NCI-H1105 (cell line): ENCODE measurements at places on chromosomes 4 and X.

GRCh38 chr4:112173593-112174558 lies 28.6 kb downstream of the FAM241A start:
- no peak for DNase-seq

GRCh38 chr4:135244696-135245095 lies 1043.1 kb upstream of the PABPC4L start:
- DNase-seq, result no peak

GRCh38 chr4:138910914-138911336 lies 104.7 kb upstream of the NOCT start:
- peak; percentile 67 for DNase-seq

DNA sequence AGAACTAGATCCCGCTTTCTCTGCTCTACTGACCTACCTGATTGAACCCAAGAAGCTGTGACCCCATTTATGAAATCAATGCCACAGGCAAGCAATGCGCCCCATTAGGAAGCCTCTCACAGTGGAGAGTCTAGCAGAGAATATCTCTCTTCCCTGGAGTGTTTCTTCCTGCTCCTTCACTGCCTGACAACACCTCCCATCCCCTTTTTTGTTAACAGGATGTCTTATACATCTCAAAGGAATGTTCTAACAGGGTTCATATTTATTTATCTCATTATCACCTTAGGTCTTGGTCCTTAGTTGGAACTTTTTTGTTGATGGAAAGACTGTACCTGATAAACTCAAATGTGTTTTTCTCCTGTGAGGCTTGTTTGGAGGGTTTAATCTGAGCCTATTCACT lies 35.5 kb downstream of the SLIT2 start:
- DNase-seq, result no peak

DNA sequence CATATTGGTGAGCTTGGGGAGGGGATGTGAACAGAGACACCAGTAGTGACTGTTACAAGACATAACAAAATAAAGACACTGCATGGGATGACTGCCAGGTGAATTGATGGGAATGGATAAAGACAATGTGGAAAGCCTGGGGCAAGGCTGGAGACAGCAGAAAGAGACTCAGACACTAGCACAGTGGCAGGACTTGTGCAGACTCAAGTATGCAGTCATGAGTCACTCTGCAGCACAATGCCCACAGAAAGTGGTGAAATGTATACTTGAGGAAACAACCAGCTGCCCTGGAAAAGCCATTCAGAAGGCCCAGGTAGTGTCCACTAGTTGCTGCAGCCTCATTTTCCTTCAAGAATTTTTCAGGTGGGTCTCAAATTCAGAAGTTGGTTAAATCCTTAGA lies 452.3 kb downstream of the MID1IP1 start:
- no peak for DNase-seq

DNA sequence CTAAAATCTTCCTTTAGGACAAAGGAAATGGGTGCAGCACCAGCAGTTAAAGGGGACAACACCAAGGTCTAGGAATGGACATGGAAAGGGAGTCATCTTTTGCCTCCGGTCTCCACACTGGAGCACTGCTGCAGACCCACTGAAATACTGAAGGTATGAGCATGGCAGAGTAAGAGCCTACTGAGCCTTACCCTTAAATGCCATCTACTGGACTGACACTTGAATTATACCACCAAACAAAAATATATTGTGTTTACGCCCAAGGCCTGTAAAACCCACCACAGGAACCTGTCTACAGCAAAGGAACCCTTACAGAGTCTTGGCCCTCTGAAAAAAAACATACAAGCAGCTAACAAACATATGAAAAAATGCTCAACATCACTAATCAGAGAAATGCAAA lies 443.4 kb downstream of the CCSER1 start:
- DNase-seq, result no peak

- DNase-seq, result no peak
These were observed 219.1 kb upstream of the BMP3 start for GRCh38 chr4:80811406-80811805.

DNA sequence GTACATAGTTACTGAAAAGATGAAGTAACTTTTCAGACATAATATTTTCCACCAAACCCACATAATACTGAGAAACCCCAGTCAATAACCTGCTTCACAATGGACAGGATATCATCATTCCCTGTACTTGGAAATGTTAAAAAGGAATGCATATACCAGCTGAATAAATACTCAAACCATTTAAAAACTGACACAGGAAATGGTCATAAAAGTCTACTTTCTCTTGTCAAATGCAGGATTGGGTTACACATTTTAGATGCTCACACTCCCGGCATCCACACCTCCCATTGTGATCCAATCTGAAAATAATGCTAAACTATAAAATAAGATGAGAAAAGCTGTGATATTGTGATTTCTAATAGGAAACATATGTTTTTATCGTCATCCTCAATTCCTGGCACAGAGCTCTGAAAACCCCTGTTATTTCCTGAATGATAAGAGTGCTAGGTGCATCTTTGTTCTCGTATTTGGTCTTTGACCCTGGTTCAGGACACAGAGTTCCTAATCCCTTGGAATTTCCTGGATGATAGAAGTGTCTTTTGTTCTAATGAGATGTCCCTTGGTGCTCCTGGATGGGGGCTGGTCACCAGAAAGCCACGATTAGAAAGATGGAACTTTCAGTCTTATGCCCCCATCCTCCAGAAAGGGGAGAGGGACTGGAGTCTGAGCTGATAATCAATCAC lies 821.3 kb downstream of the TRIML1 start:
- DNase-seq, result no peak

GRCh38 chr4:174244441-174244840 lies 39.0 kb downstream of the FBXO8 start:
- no peak for DNase-seq

DNA sequence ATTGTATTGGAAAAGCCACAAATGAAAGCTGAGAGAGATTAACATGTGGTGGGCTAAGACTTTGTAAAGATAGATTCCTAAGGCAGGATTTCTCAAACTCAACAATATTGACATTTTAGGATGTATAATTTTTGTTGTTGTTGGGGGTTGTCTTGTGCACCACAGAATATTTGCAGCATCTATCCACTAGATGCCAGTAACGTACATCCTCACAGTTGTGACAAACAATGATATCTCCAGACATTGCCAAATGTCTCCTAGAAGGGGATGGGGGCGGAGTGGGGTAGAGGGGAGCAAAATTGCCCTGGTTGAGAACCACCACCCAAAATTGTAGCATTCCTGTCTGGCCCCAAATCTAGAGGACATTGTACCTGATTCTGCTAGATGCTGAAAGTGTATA lies 14.7 kb upstream of the CBR4 start:
- DNase-seq, result no peak

GRCh38 chrX:65406532-65406931 lies 128.1 kb downstream of the LAS1L start:
- DNase-seq, result no peak

DNA sequence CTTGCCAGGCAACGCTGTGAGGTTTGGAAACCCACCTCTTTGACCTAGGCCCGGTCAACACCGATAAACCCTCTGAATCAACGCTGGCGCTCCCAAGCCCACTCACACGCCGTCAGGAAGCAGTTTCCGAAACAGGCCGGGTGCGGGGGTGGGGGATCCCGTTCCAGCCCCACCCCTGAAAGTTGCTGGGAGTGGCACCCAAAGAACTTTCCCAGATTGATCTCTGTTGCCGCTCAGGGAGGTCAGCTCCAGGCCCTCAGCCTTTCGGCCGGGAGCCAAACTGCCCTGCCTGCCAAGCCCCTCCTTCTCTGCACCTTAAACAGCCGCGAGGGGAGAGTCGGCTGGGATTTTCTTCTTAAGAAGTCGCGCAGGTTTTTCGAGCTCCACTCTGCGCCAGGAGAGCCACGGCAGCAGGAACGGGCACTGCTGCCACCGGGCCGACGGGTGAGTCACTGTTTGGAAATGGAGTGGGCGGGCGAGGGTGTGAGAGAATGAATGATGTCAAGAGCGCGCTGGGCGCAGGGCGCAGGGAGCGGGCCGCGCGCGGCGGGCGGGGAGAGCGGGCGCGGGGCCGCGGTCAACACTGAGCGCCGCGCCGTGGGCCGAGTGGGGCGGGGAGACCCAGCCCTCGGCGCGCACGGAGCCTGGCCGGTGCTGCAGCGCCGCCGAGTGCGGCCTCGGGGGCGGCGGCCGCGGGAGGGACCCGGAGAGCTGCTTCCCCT lies at the start of gene SGMS2:
Gene SGMS2, plus strand, starts transcription at position 583 of the 722 bp plus-strand sequence. CDS start 70,622 bp downstream, outside the sequence.
- peak; percentile 9 for DNase-seq

DNA sequence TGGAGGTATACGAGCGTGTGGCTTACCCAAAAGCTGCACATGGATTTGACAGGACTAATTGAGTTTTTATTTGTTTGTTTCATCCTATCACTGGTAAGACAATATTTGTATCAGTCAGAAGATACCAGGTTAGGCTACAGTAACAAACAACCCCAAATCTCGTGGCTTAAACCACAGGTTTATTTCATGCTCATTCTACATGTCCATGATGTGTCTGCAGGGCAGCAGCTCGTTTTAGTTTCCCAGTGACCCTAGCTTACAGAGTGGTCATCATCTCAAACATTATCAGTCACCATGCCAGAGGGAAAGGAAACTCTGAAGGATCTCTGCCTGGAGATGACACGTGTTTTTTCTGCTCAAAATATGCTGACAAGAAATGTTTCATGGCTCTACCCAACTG lies 108.3 kb downstream of the SHROOM3 start:
- DNase-seq, result no peak

- no peak for DNase-seq
These were observed 167.3 kb upstream of the LEF1 start for GRCh38 chr4:108336076-108336475.

GRCh38 chr4:75729836-75730235 lies 5.5 kb downstream of the USO1 start:
- DNase-seq, result no peak

- DNase-seq, result no peak
These were observed 27.5 kb downstream of the YY2 start for GRCh38 chrX:21883258-21883657.

DNA sequence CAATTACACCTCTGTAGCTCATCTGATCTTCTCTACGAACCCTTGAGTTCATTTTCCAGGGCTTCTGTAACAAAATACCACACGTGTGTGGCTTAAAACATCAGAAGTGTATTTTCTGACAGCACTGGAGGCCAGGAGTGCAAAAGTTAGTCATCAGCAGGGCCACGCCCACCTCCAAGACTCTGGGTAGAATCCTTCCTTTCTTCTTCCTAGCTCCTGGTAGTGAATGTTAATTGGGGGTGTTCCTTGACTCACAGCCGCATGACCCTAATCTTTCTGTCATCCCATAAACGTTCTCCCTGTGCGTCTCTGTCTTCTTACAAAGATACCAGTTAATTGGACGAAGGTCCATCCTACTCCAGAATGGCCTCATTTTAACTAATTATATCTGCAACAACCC lies 115.0 kb downstream of the TRIML1 start:
- DNase-seq, result no peak

- DNase-seq, result no peak
These were observed 117.9 kb downstream of the SH3KBP1 start for GRCh38 chrX:19769467-19769866.

GRCh38 chr4:4667622-4668081 lies 125.8 kb upstream of the STX18 start:
- no peak for DNase-seq

DNA sequence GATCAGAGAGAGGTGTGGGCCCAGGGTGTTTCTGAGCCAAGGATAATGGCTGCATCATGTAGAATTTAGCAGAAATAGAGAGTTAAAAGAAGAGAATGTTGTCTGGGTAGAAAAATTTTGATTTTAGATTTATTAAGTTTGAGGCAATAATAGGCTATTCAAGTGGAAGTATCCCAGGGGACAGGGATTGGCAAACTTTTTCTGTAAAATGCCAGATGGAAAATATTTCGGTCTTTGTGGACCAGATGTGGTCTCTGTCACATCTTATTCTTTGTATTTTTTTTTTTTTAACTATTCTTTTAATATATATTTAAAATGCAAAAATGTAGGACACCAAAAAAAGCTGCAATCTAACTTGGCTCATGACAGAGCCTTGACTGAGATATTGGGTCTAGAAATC lies 33.1 kb downstream of the IL15 start:
- no peak for DNase-seq

DNA sequence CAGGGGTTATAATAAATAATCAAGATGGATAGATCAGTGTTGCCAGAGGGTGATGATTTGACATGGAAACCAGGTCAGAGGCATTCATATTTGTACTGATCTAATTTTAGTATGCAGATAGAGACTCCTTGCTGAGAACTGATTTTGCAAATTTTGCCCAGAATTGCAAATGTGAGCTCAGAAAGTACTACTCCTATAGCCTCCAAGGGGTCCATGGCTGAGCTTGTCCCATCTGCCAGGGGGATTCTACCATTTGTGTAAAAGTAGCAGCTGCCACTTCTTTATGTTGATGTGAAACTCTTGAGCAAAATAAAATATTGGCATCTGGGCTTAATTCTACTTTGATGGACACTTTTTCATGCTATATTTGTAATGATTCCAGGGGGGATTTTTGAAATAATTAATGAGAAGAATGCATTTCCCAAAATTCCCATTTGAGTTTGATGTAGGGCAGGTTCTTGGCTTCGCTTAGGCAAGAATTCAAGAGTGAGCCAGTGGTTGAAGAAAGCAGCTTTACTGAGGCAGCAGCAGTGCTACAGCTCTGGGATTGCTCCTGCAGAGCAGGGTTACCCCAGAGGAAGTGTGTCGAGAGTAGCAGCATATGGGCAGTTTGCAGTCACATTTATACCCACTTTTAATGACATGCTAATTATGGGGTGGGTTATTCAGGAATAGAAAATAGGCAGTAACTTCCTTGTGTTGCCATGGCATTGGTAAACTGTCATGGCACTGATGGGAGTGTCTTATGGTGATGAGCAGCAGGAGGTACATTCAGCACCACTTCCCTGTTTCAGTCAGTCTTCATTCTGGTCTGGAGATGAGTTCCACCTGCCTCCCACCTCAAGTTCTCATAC lies 38.7 kb upstream of the DCLK2 start:
- no peak for DNase-seq

- DNase-seq, result no peak
These were observed 2.0 kb downstream of the DHX15 start for GRCh38 chr4:24582235-24582832.

- no peak for DNase-seq
These were observed 393.6 kb downstream of the PDGFC start for GRCh38 chr4:156578005-156578404.

DNA sequence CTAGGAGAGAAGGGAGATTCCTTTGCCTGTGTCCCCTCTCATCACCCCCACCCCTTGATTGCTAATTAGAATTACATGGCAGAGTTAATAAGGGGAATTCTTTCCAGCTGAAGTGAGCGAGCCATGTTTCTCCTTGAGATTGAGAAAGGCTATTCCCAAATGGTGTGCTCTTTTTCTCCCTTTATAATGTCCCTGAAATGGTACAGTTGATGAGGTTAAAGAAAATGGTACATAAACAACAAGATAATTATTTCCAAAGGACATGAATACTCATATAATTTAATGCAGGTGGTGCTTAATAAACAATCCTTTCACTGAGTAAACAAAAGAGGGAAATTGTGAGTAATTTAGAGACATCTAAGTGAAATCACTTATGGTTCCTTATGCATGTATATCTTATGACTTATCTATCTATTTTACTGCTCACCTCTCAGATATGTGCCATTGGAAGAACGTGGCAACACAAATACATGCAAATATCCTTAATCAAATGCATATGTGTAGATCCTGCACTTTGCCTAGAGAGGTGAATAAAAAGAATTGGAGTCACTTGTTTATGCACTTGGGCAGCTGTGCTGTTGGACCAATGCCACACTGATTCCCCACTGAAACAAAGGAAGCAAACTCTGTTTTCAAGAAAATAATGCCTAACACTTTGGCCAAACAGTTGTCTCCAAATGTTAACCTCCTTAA lies 106.6 kb upstream of the WDR44 start:
- no peak for DNase-seq
